T follicular helper cell (primary cell): ENCODE measurements at places on chromosomes 1 and 21.

DNA sequence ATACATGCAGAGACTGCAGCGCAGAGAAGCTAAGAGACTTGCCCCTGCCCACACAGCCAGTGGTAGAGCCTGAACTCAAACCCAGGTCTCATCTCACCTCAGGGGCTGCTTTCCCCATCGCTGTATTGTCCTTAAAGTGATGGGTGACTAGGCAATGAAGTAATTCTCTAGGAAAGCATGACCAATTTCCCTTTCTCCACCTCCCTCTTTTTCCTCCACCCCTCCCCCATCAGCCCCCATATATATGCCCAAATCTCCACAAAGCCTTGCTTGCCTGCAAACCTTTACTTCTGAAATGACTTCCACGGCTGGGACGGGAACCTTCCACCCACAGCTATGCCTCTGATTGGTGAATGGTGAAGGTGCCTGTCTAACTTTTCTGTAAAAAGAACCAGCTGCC lies at the start of gene IL24:
Gene IL24 (plus strand): TSS at position 269 of the 400 bp plus-strand sequence. CDS start 390 bp downstream, outside the sequence.
- no peak for DNase-seq

DNA sequence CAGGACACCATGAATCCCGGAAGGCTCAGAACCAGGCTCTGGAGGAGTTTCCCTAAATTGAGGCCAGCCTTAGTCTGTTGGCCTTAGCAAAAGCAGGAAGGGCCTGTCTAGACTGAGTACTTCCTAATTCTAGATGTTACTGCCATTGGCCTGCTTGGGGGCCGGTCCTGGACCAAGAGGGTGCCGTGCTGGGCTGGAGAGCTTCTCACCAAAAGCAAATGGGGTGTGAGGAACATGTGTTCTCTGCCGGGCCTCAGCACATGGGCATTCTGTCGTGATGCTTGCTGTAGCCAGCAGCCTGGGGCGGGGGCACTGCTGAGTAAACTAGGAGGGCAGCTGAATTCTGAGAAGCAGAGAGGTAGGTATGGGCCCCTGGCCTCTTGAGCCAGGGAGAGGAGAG lies 35.7 kb upstream of the MAN1C1 start:
- no peak for DNase-seq

DNA sequence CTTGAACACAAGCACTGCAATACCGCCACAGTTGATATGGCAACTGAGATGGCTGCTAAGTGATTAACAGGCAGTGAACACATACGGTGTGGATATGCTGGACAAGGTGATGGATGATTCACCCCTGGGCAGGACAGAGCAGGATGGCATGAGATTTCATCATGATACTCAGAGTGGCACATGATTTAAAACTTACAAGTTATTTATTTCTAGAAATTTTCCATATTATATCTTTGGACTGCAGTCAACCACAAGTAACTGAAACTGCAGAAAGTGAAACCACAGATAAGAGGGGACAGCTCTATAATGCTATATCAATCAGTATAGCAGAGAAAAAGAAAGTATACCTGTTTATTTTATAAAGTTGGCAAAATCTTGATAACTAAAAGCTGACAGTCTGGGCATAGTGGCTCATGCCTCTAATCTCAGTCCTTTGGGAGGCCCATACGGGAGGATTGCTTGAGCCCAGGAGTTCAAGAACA lies 47.9 kb downstream of the PHACTR4 start:
- no peak for DNase-seq

GRCh38 chr1:8847990-8848389 lies 30.5 kb downstream of the ENO1 start:
- no peak for DNase-seq

GRCh38 chr1:157482174-157482573 lies 70.1 kb downstream of the FCRL5 start:
- DNase-seq, result no peak

DNA sequence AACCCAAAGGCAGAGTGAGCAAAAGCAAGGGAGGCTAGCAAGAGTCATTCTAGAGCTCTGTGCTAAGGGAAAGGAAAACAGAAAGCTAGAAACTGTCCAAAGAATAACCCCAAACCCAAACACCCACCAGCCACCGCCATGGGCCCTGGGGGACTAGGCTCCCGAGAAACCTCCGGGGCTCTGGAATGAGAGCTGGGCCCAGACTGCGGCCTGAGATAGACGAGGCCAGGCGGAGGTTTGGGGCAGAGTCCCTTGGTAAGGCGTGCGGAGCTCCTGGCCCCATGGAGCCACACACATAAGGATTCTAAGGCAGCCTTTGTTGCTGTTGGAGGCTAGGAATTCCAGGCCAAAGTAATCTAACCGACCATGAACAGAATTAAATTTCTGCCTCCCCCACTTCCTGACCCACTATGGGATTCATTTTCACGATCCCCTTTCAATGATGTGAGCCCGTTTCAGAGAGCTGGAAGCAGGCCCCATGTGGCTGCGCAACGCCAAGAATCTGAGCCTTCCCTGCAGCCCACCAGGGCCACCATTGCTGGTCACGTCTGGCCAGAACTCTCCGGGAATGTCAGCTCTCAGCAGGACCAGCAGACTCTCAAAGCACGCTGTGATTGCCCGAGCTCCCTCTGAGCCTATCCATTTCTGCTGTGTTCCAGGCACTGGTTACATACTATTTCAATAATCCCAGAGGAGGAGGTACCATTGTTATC lies 145.0 kb downstream of the TRABD2B start:
- DNase-seq, result no peak

DNA sequence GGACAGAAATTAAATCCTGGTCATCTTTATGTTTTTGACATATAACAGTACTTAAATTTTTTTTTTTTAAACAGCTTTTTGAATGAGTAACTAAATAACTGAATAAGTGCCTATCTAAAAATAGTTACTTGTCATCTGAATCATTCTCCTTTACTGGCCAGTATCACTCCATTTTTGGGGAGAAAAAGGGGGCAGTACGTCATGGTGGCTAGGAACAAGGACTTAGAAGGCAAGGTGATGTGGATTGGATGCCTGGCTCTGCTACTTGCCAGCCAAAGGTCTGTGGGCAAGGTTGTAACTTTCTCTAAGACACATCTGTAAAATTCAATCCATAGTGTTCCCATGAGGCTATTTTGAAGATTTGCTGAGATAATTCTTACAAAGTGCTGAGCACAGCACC lies 220.4 kb upstream of the DEPDC1 start:
- DNase-seq, result no peak

GRCh38 chr1:71343686-71344416 lies 263.0 kb upstream of the ZRANB2 start:
- no peak for DNase-seq

DNA sequence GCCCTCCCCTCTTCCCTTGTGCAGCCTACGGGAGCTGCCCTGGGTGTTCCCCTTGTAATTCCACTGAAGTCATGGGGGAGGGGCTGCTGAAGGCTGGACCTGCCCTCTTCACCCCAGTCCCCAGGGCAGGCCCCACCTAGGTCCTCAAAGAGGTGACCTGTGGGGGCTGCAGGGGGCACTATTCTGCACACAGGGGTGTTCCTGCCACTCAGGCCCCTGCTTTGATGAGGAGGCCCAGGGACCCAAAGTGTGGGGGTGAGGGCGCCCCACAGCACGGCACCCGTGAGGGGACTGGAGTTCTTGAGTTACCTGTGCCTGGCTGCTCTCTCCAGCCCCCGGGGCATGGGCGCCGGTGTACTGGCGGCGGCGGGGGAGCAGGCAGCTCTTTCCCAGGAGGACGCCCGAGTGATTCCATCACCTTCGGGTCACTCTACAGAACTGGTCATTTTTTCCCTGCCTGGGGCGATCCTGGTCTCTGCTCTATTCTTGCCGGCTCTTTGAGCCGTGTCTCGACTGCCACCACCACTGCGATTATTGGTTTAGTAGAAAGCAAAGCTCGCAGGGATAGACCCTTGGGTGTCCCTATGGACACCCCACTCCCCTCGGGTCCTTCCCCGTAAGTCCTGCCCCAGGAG lies 6.9 kb upstream of the PRDM16 start:
- DNase-seq, result no peak

GRCh38 chr1:231192620-231193163 lies 30.8 kb downstream of the TRIM67 start:
- no peak for DNase-seq

DNA sequence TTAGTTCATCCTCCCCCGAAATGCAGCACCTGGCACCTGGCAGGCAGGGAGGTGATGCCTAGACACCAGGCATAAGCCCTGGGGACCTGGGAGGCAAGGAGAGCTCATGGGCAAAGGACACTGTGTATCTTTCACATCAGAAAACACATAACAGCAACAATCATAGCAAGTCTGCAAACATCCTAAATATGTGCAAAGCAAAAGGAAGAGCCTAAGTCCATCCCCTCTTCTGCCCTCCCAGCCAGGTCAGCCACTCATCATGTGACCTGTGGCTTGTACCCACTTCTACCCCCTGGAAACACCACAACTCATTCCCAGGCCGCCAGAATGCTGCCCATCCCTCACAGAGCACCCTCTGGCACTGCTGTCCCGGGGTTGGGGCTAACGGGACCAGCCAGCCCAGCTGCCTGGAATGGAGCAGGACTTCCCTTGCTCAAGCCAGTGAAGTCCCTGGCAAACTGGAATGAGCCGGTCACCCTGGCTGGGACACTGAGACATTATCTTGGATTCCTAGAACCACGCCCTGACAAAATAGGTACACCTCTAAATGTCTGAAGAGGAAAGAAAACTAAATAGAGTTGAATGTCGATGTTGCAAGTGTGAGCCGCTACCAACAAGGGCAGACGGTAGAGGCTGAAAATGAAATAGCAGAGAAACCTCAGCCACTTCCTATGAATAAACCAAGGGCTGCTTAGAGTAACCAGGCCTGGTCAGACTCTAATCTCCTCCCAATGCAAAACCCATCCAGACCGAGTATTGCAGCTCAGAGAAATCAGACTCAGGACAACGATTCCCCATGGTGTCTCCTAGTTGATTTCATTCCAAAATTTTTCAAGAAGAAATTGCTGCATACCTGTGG lies 29.4 kb downstream of the TMPRSS2 start:
- DNase-seq, result no peak

DNA sequence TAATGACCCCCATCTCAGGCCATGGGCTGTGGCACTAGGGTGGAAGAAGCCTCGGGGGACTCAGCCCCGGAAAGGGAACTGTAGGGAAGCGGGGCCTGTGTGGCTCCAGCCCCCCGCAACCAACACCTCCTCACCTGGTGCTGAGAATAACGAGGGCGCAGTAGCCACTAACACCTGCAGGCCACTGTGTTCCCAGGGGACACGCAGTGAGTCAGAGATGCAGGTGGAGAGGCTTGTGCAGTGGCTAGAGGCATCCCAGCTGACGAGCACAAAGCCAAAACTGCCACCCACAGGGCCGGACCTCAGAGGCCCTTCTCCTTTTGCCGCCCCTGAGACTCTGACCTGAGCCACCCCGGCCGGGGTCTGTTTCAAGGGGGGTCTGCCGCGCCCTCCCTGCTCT lies 33.5 kb upstream of the CCDC27 start:
- no peak for DNase-seq

- DNase-seq, result no peak
These were observed 160.3 kb downstream of the CACNA1E start for GRCh38 chr1:181643631-181644030.

GRCh38 chr1:203129501-203130231 lies 2.1 kb downstream of the ADORA1 start:
- DNase-seq, result no peak

DNA sequence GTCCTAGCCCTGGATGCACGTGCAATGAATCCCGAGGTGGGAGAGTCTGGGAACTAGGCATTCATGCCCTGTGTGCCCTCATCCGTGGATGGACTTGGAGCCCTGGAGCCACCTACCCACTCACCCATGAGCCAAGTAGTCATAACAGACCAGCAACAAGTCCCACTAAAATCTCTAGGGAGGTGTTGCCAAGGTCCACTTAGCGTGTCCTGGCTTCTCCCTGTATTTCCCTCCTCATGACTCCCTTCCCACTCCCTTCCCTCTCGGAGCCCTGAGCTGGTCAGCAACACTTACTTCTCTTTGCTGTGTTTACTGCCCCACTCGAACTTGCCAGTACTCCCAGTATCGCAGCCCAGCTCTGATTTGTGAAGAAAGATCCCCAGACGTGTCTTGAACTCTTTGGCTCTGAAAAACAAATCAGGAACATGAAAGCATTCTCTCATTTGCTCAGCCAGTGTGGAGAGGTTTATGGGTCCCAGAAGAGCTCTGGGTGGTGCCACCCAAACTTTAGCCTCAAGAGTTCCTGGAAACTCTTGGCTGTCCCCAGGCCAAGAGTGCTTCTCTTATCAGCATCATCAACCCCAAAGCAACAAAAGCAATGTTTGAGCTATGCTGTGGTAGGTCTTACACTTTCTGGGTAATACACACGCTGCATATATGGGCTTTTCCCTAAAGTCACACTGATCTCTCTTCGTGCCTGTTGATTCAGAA lies 1.1 kb downstream of the RGS16 start:
- no peak for DNase-seq

DNA sequence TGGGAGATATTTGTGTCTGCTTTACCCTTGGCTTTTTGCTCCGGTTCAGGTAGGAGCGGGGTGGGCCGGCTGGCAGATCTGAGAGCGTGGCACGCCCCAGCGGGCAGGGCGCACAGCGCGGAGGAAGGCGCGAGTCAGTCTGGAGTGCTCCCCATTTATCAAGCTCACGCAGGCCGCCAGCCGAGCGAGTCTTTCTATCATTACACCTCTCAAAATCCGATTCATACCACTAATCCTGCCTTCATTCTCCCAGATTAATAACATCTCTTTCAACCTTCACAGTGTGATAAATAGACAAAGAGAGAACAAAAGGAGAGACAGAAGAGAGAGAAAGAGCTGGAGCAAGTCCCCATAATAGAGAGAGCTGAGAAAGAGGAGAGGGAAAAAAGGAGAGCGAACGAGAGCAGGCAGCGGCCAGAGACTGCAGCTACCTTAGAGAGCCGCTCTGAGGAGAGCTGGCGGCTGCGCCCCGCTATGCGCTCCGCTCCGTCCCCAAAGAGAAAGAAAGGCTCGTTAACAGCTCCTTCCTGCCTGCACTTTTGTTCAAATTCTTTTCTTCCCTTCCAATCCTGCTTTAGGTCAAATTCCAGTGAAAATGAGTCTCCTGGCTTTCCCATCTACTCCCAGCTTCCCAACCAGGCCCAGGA lies 48.0 kb downstream of the DMAP1 start:
- no peak for DNase-seq

- DNase-seq, result no peak
These were observed 510.5 kb downstream of the PLPP3 start for GRCh38 chr1:56068908-56069307.

DNA sequence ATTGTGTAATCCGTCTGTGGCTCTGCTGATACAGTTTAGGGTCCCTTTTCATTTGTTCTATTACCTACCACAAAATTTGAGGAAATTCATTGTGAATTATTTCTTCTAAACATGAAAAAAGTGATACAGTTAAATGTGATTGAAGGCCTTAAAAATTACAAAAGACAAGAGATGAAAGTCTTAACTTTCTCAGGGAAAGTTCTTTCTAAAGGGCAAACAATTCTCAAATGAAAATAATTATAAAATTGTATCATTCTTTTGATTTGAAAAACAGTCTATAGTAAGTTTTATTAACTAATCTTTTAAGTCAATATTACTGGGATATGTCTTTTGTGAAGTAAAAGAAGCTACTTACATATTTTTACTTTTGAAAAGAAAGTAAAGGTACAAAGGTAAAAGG lies 57.4 kb upstream of the SCYL3 start:
- DNase-seq, result no peak
